ENCODE measurements at places on chromosomes 11 and 22.

DNA sequence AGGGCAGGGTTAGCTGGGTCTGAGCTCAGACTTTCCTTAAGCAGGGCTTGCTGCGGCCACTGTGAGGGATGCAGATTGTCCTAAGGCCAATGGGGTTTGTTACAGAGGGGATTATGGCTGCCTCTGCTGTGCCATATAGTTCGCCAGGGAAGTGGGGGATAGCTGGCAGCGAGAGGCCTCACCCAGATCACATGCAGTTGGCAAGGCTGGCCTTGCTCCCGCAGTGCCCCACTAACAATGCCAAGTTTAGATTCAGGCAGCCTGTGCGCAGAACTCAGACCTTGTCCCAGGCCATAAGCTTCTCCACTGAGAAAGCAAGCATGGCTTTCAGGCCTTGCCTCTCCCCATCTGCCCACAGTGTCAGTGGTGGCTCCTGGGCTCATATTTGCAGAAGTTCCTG lies 4.7 kb upstream of the APOL2 start:
- DNase-seq = no peak

DNA sequence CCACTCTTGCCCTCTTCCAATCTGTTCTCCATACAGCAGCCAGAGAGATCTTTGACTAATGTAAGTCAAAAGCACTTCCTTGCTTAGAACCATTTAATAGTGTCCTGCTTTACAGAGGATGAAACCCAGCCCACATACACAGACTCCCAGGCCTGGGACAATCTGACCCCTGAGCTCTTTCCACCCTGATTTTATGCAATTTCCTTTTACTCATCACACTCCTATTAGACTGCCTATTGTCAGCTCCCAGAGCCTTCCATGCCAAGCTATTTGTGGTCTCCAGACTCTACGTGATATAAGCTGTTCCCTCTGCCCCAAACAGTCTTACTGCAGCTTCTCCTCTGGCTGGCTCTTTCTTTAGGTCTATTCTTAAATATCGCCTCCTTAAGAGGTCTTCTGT lies 28.1 kb downstream of the ME3 start:
- DNase-seq = no peak

DNA sequence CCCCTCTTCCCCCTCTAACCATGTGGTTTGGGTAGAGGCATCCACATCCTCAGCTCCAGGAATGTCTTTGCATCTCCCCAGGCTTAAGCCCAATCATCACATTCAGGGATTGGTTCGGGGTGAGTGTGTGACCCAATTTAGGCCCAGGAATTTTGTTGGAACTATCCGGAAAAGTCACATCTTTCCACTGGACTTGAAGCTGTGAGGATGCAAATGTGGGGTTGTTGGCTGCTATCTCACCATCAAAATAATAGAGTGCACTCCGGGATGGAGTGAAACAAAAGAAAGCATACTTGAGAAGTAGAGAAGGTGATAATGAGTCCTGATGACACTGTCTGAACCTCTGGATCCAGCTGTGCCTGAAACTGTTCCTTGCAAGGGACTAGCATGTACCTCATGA lies 33.8 kb upstream of the OLFML1 start:
- no peak for DNase-seq

- DNase-seq = no peak
These were observed 25.5 kb downstream of the ARHGAP42 start for GRCh38 chr11:100712583-100712982.

DNA sequence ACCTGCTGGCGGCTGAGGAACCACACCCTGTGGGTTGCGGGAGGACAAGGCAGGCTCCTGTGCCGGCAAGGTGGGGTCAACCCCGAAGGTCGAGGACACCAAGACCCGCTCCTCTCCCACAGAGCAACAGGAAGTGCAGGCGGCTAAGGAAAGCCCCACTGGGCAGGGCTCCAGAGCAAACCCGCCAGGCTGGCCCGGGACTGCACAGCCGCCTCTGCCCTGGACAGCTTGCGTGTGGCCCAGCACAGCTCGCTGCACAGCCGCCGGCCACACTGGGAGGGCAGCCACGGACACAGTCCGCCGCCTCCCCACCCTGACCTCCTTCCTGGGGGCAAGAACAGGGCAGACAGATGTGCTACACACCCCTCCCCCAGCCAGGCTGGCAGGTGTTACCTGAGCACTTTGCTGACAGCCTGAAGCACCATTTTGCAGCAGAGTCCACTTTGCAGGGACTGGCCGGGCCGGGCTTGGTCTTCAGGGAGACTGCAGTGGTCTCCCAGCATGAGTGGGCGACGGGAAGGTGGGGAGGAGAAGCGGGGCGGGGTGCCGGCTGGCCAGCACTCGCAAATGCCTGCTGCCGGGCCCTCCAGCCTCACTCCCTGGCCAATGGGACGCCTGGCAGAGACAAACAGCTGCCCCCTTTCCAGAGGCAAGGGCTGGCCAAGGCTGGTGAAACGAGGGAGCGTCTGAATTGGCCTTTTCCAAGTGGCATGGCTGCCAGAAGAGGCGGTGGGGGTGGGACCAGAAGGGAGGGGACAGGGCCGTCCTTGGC lies at the start of gene MOB2:
MOB2 (minus strand) TSS at position 726 of the 772 bp plus-strand sequence; CDS start at position 503, 223 bp downstream.
- peak; percentile 15 for DNase-seq

GRCh38 chr22:49969751-49970527 lies 9.4 kb downstream of the PIM3 start:
- DNase-seq = no peak

GRCh38 chr22:25645266-25645665 lies 80.8 kb downstream of the GRK3 start:
- no peak for DNase-seq

DNA sequence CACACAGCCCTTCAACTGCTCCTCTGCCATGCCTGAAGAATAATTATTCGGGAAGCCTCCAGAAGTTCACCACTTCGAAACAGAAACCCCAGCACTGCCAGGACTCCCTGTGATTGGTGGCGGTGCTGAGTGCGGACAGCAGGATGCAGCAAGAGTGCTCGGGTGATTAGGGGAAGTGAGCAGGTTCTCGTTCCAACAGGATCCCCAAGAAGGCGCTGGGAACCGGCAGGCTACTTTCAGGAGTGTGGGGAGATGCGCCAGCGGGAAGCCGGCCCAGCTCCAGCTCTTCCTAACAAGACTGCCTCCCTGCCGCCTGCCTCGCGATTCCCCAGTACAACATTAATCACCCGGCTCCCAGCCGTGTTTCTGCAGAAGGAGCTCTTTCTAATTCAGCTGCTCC lies 630.2 kb downstream of the BRD1 start:
- peak; percentile 30 for DNase-seq

DNA sequence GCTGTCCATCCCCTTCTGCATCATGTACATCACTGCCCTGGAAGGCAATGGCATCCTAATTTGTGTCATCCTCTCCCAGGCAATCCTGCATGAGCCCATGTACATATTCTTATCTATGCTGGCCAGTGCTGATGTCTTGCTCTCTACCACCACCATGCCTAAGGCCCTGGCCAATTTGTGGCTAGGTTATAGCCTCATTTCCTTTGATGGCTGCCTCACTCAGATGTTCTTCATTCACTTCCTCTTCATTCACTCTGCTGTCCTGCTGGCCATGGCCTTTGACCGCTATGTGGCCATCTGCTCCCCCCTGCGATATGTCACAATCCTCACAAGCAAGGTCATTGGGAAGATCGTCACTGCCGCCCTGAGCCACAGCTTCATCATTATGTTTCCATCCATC lies 337 bp downstream of the OR52B6 start:
- no peak for DNase-seq

DNA sequence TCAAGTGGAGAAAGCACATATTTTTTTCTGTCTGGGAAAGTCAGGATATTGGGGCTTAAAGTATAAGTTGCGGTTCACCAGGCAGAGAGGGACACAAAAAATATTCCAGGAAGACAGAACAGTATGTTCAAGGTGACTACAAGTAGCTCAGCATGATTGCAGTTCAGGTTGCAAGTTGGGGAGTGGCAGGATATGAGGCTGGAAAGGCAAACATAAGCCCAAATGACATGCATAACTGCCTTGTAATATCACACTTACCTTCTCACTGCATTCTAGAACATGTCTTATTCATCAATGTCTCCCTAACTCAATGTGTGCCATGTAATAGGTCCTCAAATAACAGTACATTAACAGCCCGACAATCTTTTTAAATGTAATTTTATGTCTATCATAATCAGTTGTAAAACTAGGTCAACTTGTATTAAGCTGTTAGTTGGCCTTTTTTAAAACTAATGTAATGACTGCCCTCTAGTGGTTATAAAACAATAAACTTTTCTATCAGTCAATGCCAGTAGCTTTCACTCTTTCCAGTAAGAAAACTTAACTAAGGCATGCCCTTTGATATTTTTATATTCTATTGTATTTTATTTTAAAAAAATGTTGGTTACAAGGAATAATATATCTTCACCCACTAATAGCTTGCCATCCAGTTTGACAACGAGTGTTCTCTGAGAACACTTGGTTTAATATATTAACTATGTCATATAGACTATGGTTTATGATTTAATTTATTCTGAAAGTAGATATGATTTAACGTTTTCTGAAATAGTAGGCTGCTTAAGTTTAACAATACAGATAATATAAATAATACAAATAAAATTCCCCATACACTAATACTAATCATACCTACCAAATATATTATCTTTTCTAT lies 39.4 kb upstream of the CFAP300 start:
- DNase-seq = no peak

DNA sequence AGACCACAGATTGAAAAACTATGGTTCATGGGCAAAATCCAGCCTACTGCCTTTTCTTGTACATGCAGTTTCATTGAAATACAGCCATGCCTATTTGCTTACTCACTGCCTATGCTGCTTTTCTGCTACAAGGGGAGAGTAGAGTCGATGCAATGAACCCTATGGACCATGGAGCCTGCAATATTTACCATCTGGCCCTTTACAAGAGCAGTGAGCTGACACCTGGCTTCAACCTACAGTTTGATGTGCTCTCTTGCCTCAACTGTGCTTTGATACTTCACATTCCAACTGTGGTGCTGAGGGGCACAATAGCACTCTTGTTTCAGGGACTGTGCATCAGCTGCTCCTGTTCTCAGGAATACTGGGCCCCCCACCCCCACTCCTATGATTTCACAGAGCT lies 239.5 kb upstream of the SORL1-AS1 start:
- DNase-seq = no peak

GRCh38 chr22:46058591-46059519 lies 81.9 kb upstream of the WNT7B start:
- peak; percentile 30 for DNase-seq

DNA sequence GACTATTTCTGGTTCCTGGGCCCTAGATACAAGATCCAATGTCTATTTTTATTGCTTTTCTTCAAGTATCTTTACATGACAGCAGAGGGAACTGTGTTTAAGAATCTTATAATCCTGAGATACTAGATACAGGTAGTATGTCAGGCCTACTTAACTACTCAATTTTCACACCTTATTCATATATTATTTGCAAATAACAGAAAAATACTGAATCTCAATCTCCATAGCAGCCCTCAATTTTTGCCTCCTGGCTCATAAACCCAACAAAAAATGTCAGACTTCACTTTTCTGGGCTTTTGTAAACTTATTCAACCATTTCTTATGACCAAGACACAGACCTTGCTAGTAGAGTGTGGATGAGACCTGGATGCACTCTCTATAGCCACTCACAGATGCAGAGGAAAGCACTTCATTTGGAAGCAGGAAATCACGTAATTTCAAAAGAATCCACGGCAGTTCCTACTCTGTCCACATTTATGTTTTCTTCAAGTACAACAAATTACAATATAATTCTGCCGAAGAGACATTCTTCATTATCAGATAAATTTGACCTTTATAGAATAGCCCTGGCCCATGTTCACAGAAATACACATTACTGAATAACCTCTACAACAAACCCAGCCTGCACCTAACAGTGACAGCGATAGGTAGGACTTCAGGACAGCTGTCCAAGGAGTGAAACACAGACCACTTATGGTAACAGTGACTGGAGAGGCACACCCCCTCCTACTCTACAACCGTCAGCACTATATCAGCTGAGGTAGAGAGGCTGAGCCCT lies 62.0 kb upstream of the YPEL1 start:
- DNase-seq = no peak

- DNase-seq = no peak
These were observed 12.9 kb downstream of the RNF141 start for GRCh38 chr11:10528121-10528520.

DNA sequence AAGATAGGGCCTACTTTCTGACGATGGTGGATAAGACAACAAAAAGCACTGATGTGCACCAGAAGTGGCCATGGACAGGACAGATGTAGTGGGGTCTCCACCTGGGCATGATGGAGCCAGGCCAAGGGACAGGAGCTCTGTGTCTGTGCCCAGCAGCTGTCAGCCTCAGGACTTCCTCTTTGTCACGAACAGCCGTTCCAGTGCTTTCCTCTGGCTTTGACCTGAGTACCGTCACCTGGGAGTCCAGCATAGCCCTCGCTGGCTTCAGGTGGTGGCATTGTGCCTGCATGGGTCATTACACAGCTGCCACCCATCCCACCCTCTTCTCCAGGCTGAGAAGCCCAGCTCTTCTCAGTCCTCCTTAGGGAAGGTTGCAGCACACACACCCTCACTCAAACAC lies 137.8 kb downstream of the GRIK4 start:
- no peak for DNase-seq

- no peak for DNase-seq
These were observed 89.2 kb upstream of the CRTAM start for GRCh38 chr11:122749005-122749687.

DNA sequence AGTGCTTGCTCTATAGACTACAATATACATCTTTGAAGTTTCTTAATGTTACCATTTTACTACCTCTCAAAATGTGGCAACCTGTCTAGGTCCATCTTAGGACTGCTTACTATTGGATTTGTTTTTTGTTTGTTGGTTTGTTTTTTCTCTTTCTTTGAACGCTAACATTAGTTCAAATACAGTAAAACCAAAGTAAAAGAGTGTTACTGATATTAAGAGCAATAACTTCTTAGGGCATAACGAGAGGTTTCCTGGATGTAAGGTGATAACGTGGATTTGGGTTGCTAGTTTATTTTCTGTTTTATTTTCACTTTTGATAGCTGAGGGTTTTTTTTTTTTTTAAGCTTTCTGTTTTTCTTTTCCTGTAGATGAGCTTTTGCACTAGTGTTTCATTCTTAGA lies 43.6 kb downstream of the TMEM135 start:
- DNase-seq = no peak

GRCh38 chr11:77726524-77726923 lies 88.9 kb upstream of the CLNS1A start:
- no peak for DNase-seq

DNA sequence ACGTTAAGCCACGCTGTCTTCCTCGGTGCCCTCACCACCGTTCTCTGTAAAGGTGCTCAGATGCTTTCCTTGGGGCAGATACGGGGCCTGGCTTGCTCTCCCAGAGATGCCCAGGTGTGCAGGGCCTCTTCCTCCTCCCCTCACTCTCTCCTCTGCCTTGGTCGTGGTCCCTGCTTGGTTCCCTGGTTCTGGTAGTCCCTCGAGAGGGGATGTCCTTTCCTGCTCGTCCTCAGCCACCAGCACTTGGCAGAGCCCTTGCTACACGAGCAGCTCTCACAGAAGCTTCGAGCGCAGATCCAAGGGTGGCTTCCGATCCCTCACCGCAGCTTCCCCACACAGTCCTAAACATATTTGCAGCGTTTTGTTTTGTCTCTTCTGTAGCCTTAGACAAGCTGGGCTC lies 298.8 kb downstream of the TBC1D22A start:
- DNase-seq = no peak

Measured in DMS79 (cell line).